ELR (cell line): ENCODE measurements at places on chromosomes 6 and 20.

GRCh38 chr6:31187780-31188194 is 17.3 kb upstream of the POU5F1 start:
- no peak for DNase-seq

- DNase-seq: peak; percentile 24
Observed at GRCh38 chr6:109793021-109793420, 101.9 kb downstream of the FIG4 start.

DNA sequence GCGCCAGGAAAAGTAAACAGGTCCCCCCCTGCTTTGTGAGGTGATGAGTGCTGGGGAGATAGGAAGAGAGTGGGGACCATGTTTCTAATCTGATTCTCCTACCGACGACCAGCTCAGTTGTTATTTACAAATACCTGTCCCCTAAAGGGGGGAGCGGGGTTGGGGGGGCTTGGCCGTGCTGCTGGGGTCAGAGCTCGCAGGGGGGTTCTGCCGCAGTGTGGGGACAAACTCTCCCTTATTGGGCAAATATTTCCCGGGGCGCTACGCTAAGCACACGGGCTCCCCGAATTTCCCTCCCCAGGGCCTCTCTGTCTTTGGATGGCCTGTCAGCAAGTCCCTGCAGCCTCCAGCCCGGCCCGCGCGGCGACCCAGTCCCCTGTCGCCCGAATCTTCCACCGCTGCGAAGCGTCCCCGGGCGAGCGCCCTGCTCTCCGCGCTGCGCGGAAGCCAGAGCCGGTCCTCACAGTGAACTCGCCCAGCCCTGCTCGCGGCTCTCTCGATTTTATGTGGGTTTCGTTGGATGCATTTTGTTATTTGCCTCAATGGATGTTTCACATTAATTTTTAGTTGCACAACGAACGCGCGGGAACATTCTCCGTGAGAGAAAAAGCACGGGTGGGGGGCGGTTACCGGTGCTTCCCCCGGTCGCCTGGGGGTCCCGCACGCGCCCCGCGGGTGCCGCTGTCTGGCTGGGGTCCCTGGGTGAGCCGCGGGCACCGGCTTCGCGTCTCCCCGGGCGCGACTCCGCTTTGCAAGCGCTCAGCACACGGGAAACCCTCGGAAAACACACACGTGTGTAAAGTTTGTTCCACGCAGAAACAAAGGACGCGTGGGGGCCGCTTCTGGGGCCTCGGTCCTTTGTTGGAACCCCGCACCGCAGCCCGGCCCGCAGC is 1.5 kb upstream of the STX16 start:
- no peak for DNase-seq

GRCh38 chr6:30265181-30265580 is 52.0 kb upstream of the TRIM26 start:
- no peak for DNase-seq
